Fibroblast of mammary gland (primary cell): ENCODE measurements at places on chromosomes 1 and 21.

GRCh38 chr1:25100151-25100833 lies 132.0 kb downstream of the SYF2 start:
- no peak for DNase-seq

GRCh38 chr1:51729824-51730301 lies 113.0 kb downstream of the OSBPL9 start:
- DNase-seq = peak; percentile 22

GRCh38 chr21:29656504-29657239 lies 283.1 kb downstream of the GRIK1 start:
- peak; percentile 85 for DNase-seq

GRCh38 chr21:35086357-35086756 lies 37.3 kb upstream of the RUNX1 start:
- peak; percentile 55 for DNase-seq

- no peak for DNase-seq
Observed at GRCh38 chr21:25949701-25950100, 214.9 kb downstream of the GABPA start.

DNA sequence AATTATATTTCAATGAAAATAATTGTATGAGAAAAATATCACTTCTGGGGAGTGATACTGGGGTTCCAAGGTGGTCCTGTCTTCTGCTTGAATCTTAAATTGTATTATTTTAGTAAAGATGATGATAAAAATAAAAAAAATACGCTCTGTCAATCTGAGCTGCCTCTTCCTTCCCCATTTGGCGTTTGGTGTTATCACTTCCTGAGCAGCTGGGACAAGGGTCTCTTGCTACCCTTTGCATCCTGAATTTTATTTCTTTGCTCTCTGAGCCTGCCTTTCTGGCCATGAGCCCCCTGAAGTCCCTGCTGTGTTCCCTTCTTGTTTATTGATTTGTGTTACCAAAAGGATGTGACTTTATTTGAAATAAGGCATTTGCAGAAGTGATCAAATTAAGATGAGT lies 111.0 kb downstream of the KCNJ6 start:
- DNase-seq = no peak

DNA sequence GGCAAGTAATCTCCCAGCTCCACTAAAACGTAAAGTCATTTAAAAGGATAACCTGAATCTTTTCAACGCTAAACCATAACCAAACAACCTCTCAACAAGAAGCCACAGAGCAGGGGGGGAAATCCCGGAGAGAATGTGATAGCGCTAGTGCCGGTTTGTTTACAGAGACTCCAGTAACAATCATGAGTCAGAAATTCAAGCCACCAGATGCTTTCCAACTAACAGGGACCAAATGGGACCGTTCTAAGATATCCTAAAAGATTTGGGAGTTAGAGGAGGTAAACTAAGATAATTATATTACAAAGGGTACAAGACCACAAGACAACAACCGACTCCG lies 825 bp downstream of the DCAF8 start:
- DNase-seq = peak; percentile 85

DNA sequence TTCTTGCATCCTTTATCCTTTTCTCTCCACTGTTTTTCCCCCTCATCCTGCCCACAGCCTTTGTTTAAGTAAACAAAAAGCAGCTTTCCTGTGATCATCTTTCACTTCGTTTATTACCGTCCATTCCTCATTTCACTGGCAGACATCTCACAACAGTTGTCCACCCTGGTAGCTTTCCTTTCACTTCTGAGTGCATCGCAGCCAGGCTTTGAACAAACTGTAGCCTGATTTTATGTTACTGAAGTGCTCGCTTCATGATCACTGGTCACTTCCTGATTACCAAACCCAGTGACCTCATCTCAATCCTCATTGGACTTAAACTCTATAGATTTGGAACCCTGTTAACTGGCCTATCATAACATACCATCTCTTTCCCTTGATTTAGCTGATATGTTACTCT lies 67.7 kb downstream of the SDCCAG8 start:
- DNase-seq = peak; percentile 29

DNA sequence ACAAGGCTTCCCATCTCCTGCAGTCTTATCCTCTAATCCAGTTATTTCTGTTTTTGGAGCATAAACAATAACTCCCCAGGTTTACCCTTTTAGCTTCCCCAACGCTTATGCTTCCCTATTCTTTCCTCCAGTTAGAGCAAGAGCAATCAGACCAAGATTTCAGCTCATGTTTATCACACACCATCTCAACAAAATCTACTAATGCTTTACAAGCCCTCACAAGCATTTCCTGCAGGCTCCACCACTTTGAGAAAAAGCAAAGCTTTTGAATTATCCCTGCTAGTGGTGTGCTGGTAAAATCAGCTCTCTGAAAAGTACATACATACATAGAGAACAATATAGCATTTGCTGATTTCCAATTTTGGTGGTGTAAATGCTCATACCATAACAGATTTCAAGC lies 92.9 kb downstream of the EDEM3 start:
- no peak for DNase-seq

GRCh38 chr1:41542196-41542930 lies 57.9 kb upstream of the EDN2 start:
- no peak for DNase-seq

DNA sequence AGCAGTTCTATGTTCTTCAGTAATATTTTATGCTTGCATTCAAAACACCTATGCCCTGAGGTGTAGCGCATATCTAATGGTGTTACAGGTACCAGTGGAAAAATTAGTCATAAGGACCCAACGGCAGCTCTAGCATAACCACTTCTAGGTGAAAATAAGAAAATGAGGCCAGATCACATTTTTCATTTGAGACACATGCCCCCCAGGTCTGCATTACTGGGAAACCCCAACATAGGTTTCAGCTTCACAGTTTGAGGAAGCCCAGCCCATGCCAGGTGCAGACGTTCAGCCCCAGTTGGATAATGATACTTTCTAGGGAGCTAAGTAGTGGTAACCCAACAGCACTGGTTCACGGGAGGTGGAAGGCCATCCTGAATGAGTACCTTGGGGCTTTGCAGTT lies 129.8 kb downstream of the CNIH3 start:
- DNase-seq = no peak

- peak; percentile 82 for DNase-seq
Observed at GRCh38 chr1:182340233-182341058, 51.1 kb downstream of the GLUL start.

- DNase-seq = no peak
Observed at GRCh38 chr1:167084757-167085156, 5.4 kb downstream of the GPA33 start.

DNA sequence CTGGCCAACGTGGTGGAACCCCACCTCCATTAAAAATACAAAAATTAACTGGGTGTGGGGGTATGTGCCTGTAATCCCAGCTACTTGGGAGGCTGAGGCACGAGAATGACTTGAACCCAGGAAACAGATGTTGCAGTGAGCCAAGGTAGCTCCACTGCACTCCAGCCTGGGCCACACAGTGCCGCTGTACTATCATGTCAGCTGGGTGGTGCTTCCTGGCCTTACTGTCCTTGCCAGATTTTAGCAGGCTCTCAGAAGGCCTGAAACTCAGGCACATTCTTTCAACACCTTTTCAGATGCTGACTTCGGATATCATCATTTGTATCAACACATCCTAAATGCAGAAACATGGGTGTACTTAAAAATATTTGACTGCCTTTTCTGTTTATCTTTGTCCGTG lies 31.6 kb upstream of the NBL1 start:
- DNase-seq = no peak

DNA sequence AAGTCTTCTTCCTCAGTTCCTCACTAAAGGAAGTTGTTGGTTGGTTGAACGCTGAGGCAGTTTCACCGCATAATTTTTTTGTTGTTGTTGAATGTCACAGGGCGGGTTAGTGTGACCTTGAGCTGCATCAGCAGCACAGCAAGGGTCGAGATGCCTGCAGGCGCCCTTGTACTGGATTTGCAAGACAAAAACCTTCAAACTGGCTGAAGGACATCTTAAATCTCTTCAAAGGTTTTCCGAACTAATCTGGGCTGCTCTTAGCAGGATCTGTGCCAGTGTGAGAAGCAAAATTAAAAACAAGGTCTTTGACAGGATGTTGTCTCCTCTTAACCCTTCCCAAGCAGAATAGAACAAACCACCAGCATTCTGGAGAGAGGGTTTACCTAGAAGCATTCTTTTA lies 59.4 kb downstream of the NRIP1 start:
- no peak for DNase-seq

GRCh38 chr1:89842567-89843272 lies 21.9 kb downstream of the LRRC8D start:
- peak; percentile 27 for DNase-seq

DNA sequence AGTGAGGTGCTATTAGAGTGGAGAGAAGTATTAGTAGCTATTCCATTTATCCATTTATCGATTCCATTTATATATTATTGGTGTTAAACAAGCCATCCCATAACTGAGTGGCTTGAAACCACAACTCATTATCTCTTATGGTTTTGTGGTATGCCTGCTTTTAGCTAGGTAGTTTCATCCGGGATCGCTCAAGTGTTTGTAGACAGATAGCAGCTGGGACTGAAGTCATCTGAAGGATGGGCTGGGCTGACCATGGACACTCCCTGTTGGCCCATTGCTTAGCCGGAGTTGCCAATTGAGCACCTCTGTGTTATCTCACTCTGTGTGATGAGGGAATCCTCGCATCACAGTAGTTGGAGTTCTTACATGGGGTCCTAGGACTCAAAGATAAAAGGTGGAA lies 622.5 kb downstream of the PLA2G4A start:
- DNase-seq = no peak

DNA sequence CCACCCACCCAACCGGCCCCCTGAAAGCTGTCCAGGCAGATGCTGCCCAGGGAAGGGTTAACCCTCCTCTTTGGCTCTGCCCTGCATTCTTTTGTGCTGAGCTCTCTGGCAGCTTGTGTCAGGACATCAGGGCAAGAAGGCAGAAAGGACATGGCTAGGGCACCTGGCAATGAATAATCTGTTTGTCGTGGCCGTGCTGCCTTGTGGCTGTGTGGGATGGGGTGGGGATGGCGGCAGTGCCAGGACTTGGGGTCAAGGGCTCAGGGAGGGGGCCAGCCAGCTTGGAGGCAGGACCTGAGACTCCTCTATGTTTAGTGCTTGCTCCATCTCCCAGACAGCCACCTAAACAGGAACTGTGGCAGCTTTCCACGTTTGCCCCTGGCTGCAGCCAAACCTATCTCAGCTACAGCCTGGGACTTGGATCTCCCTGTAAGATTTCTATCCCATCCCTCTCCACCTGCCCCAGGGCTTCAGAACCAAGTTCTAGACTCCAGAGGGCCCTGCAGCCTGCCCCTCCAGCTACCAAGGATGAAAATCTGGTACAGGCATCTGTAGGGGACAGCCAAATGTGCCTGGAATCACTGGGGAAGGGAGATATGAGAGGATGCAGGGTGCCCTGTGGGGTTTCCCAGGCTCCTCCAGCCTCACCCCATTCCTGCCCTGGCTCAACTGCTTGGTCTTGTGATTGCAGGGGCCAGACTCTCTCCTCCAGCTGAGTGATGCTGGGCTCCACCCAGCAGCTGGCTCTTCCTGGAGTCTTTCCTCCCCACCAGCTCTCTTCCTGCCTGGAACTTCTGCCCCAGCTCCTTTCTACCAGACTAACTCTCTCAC lies 9.6 kb upstream of the GPR37L1 start:
- no peak for DNase-seq

GRCh38 chr1:77354536-77354935 lies 72.7 kb downstream of the AK5 start:
- DNase-seq = no peak

DNA sequence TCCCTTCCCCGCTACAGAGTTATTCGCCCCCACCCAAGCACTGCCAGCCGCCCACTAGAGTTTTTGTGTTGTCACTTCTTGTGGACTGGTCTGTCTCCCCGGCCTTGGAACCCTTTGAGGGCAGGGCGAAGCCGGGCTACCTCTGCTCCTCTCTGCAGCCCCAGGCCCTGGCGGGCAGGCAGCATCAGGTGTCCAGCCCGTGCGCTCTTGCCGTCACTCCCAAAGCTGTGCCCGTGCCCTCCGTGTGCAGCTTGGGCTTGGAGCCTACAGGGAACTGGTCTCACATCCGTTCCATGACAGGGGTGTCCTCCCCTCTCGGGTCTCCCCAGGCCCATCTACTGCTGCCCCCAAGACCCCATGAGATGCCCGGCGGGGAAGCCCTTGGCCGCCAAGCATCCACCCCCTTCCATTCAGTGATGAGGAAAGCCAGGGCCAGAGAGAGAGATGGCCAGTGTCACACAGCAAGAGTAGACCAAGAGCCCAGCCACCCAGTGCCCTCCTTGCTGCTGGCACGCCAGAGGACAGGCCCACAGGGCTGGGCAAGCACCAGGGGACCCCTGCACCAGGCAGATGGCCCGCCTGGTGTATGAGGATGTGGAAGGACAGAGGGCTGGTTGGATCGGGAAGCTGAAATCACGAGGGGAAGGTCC lies 15.3 kb upstream of the LDLRAP1 start:
- no peak for DNase-seq

DNA sequence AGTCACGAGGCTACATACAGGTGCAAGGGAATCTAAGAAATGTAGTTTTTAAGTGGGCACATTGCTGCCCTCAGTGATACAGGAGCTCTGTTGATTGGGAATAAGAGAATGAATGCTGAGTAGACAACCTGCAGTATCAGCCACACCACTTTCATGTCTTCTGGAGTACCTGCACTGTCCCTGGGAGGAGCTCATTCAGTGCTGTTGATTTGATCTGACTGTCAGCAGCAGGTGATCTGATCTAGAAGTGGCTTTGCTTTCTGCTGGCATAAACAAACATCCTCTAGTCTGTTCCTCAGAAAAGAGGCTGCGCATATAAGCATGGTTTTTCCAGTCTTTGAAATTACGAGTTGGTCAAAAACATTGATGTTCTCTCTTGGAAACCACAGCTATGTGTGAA lies 35.5 kb upstream of the LRRC52 start:
- no peak for DNase-seq

GRCh38 chr1:200888349-200888838 lies 6.3 kb upstream of the INAVA start:
- no peak for DNase-seq

DNA sequence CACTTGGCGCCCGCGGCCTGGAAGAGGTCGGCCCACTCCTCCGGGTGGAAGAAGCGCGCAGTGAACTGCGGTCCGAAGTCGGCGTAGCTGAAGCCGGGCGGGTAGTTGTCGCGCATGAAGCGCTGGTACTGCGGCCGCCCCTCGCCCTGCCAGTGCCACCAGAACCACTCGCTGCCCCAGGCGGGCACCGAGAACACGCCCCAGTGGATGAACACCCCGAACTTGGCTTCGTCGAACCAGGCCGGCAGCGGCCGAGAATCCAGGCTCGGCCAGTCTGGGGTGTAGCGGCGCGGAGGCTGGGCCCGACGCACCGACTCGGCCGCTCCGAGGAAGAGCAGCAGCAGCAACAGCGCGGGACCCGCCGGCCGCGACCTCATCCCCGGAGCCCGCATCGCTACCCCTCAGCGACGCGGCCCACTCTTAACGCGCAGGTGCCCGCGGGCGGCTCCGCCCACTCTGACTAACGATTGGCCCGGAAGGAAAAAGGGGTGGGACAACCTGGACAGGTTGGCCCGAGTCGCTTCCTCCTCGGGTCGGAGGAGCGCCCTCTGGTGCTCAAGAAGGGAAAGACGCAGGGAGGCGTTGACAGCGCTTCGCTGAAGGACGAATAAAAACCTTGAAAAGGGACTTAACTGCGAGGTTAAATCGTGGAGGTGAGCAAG lies at the start of gene FUCA1:
Gene FUCA1, minus strand, starts transcription at position 396 of the 662 bp plus-strand sequence. Its CDS starts 4 bp downstream, at position 392.
- peak; percentile 74 for DNase-seq
